Activated CD8-positive, alpha-beta T cell treated with anti-CD3 and anti-CD28 coated beads for 36 hours (primary cell): ENCODE measurements at places on chromosomes 7 and 10.

GRCh38 chr10:102963756-102964025 is 45.6 kb downstream of the CNNM2 start:
- no peak for DNase-seq

DNA sequence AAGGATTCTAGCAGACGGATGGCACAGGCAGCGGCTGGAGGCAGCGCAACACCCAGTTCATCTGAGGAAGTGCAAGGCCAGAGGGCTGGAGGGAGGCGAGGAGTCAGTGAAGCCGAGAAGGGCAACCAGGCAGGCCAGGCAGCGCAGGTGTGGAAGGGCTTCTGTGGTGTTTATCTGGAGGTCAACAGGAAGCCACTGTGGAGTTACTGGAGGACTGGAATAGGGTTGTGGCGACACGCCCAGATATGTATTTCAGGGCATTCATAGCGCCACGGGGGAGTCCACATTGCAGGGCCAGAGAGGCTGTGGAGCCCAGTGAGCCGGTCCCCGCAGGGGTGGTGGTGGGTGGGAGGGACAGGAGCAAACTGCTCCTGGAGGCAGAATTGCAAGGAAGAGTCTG is 150.6 kb downstream of the CDH23 start:
- no peak for DNase-seq

DNA sequence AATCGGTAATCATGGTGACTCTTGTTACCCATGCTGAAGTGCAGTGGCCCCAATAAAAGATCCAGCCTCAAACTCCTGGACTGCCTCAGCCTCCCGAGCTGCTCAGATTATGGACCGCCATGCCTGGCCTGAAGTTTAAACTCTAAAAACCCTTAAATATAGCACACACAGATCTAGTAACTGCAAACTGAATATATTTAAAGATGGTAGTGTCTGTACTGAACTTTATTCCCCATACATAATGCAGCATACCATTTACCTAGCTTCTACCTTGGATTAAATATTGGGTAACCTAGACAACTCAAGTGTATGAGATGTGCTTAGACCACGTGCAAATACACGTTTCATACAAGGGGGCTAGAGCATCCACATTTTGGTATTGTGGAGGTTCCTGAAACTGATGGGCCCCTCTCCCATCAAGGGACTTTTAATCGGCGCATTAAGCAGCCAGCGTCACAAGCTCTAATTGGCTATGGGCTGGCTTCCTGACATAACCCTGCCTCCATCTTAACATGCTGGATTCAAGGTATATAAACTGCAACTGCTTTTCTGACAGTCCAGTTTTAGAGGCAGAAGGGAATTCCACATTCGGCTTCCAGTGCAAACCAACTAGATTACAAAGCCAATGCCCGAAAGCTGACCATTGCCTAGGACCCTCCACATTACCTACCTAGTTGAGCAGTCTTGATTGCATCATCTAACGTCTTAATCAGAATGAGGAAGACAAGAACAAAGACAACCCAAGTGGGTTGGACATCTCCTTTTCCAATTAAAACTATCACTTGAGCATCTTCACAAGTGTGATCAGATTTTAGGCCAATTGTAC is 13.0 kb downstream of the HNRNPA2B1 start:
- DNase-seq = peak; percentile 40

DNA sequence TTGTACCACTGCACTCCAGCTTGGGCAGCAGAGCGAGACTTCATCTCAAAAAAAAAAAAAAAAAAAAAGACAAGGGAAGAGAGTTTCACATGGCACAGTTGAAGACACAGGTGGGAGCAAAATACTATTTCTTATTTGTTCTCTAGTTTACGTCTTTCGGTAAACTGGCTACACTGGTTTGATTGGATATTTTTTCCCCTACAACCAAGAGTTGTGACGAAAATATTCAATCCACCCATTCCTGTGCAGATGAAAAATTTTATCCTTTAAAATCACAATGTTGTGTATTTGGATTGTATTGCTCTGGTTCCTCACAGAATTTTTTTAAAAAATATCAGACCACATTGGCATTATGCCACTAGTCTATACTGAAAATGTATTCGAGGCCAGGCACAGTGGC is 14.5 kb upstream of the ABCC2 start:
- no peak for DNase-seq

- DNase-seq = no peak
These were observed 573.0 kb upstream of the IGFBP3 start for GRCh38 chr7:46494028-46494427.

GRCh38 chr7:47721670-47722069 is 139.8 kb upstream of the TNS3 start:
- DNase-seq = no peak

GRCh38 chr10:85976267-85976793 is 390.3 kb downstream of the GRID1 start:
- DNase-seq = no peak

- no peak for DNase-seq
These were observed 50.0 kb downstream of the CALD1 start for GRCh38 chr7:134829380-134829986.

DNA sequence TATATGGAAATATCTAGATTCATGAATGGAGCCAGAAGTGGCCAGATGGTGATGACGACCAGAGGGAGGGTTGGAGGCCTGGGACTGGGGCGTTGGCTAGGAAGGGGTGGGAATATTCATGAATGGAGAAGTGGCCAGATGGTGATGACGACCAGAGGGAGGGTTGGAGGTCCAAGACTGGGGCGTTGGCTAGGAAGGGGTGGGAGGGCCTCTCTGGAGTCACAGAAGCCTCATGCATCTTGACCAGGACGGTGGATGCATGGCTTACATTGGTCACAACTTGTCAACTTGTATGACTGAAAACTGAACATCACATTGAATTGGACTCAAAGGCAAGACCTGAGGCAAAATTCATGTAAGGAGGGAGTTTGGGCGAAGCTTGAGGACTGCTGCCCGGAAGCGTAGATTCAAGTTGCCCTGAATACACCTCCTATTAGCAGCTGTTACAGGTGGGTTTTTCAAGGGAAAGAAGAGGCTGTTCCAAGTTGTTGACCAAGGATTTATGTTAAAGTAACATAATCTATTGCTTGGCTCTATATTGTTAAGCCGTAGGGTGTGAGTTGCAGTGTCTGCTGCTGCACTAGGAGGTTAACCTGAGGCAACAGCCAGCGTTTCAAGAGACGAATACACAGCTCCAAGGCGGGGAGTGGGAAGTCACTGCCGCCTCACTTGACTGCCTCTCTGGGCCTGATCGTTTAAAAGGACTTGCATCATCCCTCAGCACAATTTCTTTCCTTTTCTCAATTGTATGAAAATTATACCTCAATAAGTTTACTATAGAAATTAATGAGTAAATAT is 55.1 kb upstream of the FAM20C start:
- DNase-seq = no peak

DNA sequence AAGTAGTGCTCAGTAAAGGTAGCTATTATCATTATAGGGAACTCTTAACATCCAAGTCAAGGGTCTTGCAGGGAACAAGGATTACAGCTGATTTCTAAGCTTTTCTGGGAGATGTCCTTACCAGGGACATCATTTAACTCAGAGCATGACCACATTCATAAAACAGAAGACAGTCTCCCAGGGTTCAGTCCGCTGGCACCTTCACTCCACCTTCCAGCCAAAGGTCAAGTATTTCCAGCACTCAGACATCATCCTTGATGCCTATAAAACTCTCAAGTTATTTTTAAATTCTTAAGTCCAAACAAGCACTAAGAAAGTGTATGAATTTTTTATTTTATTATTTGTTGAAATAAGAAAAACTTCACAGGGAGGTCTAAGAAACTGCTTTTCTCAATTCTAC is 119.7 kb upstream of the KMT2E start:
- no peak for DNase-seq

DNA sequence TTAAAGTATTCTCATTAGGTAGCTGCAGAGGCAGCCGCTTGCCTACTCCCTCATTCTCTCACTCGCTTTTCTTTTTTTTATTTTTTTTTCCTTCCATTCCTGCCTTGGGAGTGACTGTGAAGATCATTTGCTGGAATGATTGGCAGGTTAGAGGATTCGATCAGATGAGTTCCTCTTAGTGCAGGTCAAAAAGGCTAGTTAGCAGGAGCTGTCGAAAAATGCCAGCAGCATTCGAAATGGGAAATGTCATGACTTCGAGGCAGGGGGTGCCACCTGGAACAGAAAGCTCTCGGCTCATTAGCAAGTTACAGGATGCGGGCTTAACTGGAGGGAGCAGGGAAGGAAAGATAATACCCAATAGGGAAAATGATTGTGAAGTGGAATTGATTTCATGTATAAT is 137.5 kb upstream of the FZD1 start:
- DNase-seq = no peak

DNA sequence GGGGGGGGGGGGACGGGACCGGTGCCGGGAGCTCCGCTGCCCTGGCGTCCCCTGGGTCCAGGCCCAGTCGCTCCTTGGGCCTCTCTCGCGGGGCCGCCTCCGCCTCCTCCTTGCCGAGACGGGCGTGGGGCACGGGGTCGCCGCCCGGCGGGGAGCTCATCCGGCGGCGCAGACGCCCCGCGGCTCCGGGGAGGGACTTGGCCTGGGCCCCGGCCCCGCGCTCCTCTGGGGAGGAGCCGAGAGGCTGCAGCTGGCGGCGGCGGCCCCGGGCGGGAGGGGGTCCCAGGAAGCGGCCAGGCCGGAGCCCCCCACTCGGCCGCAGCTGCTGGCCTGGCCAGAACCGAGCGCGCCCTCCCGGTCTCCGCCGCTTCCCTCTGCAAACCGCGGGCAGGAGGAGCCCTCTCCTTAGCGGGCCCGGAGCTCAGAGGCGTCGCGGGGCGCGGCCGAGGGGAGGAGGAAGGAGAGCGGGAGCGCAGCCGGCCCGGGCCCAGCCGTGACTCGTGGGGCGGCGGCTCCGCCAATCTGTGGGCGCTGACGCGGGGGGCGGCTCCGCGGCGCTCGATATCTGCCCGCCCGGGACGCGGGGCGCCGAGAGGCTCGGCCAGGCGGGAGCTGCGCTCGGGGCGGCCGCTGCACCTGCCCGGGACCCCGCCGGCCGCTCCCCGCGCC is at the start of gene FAM20C:
TSS of gene FAM20C (plus strand) at position 591 of the 669 bp plus-strand sequence. CDS start 629 bp downstream, outside the sequence.
- DNase-seq = peak; percentile 41

- no peak for DNase-seq
These were observed 1.8 kb downstream of the EBF3 start for GRCh38 chr10:129962031-129962871.

- DNase-seq = no peak
These were observed 6.3 kb downstream of the HTRA1 start for GRCh38 chr10:122467701-122468100.

- no peak for DNase-seq
These were observed 21.8 kb downstream of the VIM start for GRCh38 chr10:17249820-17250219.

GRCh38 chr10:124162136-124162535 is 68.7 kb upstream of the CHST15 start:
- DNase-seq = no peak

- DNase-seq = peak; percentile 84
These were observed 89.4 kb downstream of the SH3PXD2A start for GRCh38 chr10:103765981-103766380.

- DNase-seq = no peak
These were observed 39.6 kb upstream of the CACNB2 start for GRCh38 chr10:18100669-18101068.

GRCh38 chr10:132523561-132524442 is 13.8 kb upstream of the INPP5A start:
- DNase-seq = no peak

DNA sequence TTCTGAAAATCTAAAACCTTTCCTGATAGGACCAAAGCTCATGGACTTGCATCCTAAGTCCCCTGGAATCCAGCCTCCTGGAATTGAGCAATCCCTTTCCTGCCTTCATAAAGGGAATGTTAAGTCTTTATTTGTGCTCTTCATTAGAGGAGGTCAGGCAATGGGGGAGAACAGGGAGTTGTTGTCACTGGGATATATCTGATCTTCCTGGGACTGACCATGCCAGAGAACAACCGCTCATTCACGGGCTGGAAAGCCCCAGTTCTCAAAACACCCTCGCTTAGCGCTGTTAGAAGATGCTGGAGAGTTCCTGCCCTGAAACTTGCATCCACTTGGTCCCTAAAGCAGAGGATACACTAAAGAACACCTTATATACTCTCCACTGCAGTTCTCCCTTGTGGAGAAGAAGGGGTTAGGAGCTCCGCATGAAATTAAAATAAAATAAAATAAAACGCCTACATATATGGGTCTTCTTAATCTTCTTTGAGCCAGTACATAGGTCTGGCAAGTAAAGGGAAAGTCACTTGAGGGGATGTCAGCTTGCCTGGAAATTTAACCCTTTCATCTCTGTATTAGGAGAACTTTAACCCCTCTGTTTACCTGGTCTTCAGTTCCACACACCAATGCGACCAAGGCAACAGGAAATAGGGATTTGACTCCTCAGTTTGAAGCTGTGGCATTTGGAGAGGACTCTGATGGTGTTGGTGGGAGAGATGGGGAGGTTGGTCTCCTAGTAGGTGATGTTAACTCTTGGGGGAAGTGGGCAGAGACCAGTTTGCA is 1.2 kb downstream of the SORCS1 start:
- DNase-seq = no peak

- no peak for DNase-seq
These were observed 129.9 kb upstream of the LYZL2 start for GRCh38 chr10:30759423-30759822.

DNA sequence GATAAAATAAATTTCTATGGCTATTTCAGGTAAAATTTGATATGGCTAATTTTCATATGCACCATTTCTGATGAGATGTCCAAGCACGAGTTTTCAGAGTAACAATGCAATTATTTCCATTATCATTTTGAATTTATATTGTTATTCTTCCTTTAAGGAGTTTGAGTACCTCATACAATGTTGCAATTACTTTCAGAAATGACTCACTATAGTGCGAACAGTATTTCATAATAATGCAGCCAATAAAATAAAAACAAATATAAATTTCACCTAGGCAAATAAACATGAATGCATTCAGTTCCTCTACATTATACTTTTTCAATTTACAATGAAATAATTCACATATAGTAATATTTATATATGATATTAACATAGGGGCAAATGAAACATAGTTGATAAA is 78.8 kb upstream of the LRRN3 start:
- DNase-seq = no peak

GRCh38 chr10:119650692-119651513 is at the start of gene BAG3:
Gene BAG3, plus strand, starts transcription at chr10:119651380. Its CDS starts 296 bp downstream, at chr10:119651676.
- DNase-seq = peak; percentile 85

GRCh38 chr10:1418031-1418550 is 319.2 kb downstream of the ADARB2 start:
- DNase-seq = no peak

DNA sequence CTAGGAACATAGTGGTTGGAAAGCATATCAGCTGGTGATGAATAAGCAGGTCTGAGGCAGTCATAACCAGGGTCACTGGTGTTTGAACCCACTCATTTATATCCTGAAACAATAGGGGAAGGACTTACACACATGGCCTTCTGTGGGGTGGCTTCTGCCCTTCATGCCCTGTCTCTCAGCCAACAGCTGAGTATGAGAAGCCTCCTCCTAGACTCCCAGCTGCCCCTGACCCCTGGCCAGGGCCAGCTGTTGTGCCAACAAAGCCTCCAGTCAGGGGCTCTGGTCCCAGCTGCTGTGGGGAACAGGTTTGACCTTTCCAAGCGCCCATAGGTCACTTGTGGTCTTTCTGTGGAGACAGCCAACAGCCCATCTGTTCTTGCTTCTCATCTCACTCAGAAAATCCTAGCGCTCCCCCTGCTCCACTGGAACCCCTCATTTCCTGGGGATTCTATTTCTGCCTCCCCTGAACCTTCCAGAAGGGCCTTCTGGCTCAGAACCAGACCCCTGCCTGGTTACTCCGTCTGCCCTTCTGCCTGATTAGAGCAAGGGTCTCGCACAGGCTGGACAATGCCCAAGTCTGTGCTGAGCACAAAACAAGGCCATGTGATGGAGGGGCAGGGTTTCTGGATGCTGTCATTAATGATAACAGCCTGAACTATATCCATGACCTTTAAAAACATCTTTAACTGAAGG is 9.7 kb upstream of the PURB start:
- DNase-seq = no peak
